ENCODE measurements at places on chromosomes 3 and 15. TPM values are rescaled to one million over a fixed set of nuclear protein-coding genes. Genes with fewer than 3 reads are reported as not detected.

DNA sequence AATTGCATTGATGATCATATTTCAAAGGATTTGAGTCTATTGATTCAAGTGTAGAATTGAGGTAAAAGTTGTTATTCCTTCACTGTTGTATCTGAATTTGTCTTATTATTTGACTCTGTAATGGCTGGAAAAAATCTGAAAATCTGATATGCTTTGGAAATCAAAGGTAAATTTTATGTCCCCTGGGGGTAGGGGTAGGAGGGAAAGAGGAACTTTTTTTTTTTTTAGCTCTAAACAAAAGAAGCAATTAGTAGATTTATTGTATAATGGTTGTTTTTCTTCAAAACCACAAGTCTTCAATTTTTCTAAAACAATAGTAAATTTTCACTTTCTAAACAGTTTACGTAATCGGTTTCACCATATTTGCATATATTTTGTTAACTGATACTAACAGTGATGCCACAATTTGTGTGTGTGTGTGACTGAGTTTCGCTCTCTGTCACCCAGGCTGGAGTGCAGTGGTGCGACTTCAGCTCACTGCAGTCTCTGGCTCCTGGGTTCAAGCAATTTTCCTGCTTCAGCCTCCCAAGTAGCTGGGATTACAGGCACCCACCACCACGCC lies 91.7 kb upstream of the GOLGA6L4 start:
- no peak for DNase-seq

GRCh38 chr3:136667081-136667480 lies 85.1 kb downstream of the STAG1 start:
- DNase-seq = no peak

- DNase-seq = no peak
Measured at GRCh38 chr3:128374746-128375445, 91.8 kb downstream of the DNAJB8 start.

GRCh38 chr15:59825901-59826300 lies 136.8 kb upstream of the BNIP2 start:
- no peak for DNase-seq

DNA sequence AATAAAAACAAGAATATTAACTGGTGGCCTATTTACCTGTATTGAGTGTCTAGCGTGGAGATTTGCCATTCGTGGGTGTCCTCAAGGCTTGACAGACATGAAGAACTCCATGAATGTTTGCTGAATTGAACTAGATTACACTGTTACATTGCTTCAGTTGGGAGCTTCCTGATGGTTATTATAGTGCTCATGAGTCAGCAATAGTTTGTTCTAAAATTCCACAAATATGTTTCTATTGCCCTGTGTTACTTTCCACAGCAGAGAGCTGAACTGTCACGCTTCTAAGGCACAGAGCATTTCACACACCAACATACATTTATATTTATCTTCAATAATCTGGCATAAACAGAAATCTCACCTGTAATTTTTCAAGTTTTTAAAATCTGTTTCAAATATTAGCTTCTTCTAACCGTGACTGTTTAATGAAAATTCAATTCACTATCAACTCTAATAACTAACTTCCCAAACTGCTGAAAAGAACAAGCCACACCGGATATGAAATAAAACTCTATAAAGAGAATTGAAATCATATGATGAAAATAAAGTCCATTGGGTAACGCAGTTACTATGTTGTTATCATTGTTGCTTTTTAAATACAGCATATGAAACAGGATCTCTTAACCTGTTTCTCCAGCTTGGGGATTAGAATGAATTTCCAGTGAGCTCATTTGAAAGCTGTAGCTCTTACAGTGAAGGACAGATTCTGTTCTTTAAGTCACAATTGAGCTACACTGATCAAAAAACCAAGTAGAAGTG lies 61.2 kb upstream of the MCF2L2 start:
- DNase-seq = no peak

DNA sequence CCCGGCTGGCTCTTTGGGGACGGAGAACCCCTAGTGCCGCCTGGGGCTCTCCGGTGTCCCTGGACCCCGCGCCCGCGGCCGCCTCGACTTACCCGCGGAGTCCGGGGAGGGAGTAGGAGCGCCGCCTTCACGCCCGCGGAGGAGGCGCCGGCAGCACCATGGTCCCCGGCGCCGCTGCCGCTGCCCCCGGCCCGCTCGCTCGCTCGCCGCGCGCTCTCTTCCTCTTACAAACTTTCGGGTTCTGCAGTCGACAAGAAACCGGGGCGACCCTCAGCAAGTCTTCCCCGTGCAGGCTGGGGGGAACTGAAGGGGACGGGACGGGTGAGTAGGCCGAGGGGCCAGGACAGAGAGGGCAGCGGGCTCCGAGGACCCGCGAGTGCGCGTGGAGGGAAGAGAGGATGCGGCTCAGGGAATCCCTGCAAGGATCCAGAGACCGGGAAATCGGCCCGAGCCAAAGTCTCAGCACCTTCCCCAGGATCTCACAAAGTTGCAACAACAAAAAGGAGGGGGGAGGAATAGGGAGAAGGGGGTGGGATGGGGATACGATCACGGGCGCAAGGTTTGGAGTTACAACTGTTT lies 2.0 kb downstream of the FOXP1 start:
- DNase-seq = peak; percentile 34

DNA sequence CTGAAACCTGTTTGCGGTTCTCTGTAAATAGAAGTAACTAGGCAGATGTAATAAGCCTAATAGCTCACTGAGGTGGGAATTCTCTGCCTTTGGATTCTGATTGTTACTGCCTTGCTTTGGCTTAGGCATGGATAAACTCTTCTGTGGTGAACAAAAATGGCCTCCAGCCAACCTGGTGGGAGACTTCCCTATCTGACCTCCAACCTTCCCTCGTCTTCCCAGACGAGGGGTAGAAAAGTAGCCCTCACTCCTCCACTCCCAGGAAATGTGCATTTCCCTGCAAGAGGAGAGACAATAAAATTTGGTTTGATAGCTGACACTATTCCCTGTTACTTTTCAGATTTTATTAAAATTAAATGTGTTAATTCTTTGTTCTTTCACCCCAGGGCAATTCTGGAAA lies 606 bp upstream of the CD96 start:
- DNase-seq = no peak

DNA sequence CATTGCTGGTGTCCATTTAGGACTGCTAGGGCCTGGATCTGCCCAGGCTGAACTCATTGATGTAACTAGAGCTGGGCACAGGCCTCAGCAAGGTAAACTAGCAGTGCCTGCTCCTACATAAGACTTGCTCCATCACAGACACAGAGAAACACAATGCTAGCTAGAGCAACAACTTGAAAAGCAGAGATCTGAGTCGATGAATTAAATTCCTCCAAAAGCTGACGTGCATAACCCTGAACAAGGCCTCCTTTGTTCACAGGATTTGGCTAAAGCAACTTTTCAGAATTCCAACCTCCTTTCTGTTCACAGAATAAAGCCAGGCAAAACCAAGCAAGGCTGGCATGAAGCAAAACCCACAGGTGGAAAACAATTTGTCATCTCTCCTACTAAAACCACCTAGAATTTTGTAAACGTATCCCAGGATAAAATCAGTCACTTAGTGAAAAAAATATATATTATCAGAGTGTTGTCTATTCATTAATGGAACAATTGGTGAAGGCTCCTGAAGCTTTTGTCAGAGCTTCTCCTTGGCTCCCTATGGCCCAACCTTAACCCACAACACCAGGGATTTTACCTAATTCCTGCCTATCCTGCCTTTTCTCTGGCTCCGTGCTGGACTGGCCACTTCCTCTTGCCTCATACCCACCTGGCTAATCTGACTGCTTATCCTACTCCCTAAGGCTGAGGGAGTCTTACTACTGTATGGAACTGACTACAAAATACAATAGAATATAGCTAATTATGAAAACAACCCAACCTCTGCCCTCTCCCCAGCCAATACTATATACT lies 39.9 kb downstream of the PLCH1 start:
- no peak for DNase-seq

DNA sequence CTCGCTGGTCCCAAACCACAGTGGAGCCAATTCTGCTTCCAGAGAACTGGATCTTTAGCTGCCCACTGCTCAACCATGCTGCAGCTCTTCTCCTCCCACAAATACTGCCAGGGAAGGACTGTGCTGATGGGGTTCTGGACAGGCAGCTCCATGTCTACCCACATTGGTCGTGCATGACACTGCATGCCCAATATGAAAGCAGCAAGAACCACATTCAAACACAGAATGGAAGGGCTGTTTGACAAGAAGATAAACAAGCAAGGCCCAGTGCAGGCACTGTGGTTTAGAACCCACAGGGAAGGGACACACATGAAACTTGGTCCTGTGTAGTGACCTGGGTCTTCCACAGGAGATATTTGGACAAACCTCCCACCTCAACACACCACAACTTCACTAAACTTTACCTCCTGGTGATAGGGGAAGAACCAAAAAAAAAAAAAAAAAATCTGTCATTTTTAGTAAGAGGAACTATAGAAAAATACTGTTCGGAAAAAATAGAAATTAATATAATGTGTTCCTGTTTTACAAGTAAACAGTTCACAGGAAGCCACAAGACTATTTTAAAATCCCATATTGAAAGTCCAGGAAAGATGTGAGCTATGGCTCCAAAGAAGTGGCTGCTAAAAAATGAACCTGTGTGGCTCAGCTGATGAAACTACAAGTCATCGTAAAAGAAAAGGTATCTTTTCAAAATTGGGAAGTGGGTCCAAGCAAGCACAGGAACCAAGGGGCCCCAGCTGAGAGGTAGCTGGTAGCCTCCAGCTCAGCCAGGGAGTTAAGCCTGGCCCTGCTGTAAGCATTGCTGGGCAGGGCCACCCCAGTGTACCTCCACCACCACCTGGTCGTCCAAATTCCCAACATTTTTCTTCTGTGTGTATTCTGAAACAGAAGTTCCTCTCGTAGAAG lies 77.7 kb upstream of the ACAN start:
- DNase-seq = no peak

DNA sequence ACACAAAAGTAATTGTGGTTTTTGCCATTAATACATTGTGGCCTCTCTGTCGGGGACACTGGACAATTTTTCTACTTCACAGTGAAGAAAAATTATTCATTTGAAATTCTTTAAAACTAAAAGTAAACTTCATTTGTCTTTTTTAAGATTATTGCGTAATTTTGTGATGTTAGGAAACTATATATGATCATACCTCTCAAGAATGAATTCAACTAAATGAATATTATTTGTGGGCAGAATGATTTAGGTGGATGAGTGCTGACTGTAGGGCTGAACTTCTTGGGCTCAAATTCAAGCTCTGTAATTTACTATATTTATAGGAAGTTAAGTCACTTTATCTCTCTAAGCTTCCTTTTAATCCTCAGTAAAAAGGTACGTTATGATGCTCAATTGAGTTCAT lies 441.2 kb downstream of the ROBO1 start:
- no peak for DNase-seq

DNA sequence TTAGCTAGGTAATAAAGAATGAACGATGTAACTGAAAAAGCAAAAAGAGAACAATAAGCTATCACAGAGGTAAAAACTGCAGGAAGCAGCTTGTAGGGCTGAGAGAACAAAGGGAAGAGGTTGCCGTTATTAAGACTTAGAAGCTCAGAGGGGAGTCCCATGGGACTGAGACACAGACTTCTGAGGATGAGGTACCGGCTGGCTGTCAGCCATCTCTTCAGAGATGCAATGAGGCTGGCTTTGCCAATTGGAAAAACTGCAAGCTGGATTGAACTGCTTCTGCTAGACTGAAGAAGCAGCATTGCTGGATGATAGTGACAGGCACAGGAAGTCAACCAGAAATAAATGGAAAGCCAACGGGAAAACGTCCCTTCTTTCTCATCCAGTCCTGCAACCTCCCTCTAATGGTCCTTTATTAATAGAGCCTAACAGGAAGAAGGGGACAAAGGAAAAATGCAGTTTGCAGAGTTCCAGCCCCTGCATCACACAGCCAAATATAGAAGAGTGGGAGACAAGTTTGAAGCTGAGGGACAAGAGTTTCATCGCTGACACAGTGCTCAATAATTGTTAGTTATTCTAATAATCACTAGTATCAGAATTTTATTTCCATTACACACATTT lies 21.1 kb upstream of the KLHL6 start:
- no peak for DNase-seq

GRCh38 chr3:28101705-28102104 lies 139.7 kb upstream of the CMC1 start:
- DNase-seq = no peak

GRCh38 chr3:123244128-123244527 lies 42.4 kb downstream of the SEC22A start:
- DNase-seq = no peak

GRCh38 chr3:45215466-45215865 lies 10.6 kb downstream of the TMEM158 start:
- no peak for DNase-seq

GRCh38 chr3:193819117-193820010 lies 226.4 kb downstream of the OPA1 start:
- no peak for DNase-seq

GRCh38 chr15:77550301-77551251 lies 82.1 kb downstream of the LINGO1 start:
- no peak for DNase-seq

Gene KAT2B
- 24.8 TPM for polyA plus RNA-seq

Gene WDR72
- polyA plus RNA-seq = not detected

Gene WDR48
- 8.0 TPM for polyA plus RNA-seq

Measured in heart right ventricle (tissue), 16 donors.